Right lung (tissue), 10 donors: ENCODE measurements at places on chromosomes 16 and 17. TPM values are rescaled to one million over a fixed set of nuclear protein-coding genes. Genes with fewer than 3 reads are reported as not detected.

Gene GNAO1
- polyA plus RNA-seq: 21.1 TPM

Gene TBX6
- 1.5 TPM for polyA plus RNA-seq

Gene CIITA
- 5.7 TPM for polyA plus RNA-seq

Gene CD300LF
- 0.67 TPM for polyA plus RNA-seq

Gene GPR139
- polyA plus RNA-seq: not detected

Gene CRYBA1
- not detected for polyA plus RNA-seq

Gene KRTAP1-5
- polyA plus RNA-seq: not detected

Gene GRAPL
- 10.7 TPM for polyA plus RNA-seq

Gene DOC2B
- 3.7 TPM for polyA plus RNA-seq

Gene TP53TG3F
- polyA plus RNA-seq: not detected

Gene SOST
- 0.04 TPM for polyA plus RNA-seq

Gene CCDC200
- polyA plus RNA-seq: 19.9 TPM

Gene THRA
- 85.0 TPM for polyA plus RNA-seq

Gene PITPNM3
- 4.4 TPM for polyA plus RNA-seq

Gene PAQR4
- polyA plus RNA-seq: 13.7 TPM

Gene CCL16
- polyA plus RNA-seq: 0.84 TPM

Gene PLEKHG4
- polyA plus RNA-seq: 34.2 TPM
